NCI-H1930 (cell line): ENCODE measurements at places on chromosomes 6 and 20.

GRCh38 chr20:33460711-33461110, 17.1 kb upstream of the SNTA1 start:
- no peak for DNase-seq

DNA sequence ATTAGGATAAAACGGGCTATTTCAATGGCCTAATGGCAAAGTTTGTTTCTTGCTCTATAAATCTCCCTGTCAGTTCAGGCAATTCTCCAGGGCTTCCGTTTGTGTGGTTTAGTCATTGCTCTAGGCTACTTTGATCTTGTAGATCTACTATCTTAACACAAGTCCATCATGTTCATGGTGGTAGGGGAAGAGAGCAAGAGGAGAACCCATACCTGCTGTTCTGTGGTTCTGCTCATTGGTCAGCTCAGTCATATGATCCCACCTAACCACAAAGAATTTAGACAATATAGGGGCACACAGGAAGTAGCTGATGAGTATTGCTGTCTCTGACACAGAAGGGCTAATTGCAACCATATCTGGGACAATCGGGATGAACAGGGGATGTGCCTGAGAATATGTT, 4.9 kb upstream of the DEK start:
- no peak for DNase-seq

DNA sequence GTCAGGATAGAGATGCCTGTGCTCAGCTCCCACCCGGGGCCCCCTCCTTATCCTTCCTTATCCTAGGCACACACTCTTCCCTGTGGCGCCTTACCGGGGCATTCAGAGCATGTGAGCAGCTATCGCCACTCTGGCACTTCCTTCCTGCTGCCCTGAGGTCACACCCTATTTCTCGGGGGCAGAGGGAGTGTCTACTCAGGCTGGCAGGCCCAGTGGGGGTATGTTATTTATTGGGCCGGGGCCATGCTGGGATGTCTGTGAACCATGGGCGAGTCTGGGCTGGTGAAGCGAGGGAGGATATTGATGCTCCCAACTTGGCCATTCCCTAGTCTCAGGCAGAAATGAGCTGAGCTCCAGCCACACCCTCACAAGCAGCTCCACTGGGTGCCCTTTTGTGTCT, 3.9 kb upstream of the LY6G6D start:
- no peak for DNase-seq

- no peak for DNase-seq
These were observed 125.8 kb downstream of the DLL1 start for GRCh38 chr6:170165085-170165470.

DNA sequence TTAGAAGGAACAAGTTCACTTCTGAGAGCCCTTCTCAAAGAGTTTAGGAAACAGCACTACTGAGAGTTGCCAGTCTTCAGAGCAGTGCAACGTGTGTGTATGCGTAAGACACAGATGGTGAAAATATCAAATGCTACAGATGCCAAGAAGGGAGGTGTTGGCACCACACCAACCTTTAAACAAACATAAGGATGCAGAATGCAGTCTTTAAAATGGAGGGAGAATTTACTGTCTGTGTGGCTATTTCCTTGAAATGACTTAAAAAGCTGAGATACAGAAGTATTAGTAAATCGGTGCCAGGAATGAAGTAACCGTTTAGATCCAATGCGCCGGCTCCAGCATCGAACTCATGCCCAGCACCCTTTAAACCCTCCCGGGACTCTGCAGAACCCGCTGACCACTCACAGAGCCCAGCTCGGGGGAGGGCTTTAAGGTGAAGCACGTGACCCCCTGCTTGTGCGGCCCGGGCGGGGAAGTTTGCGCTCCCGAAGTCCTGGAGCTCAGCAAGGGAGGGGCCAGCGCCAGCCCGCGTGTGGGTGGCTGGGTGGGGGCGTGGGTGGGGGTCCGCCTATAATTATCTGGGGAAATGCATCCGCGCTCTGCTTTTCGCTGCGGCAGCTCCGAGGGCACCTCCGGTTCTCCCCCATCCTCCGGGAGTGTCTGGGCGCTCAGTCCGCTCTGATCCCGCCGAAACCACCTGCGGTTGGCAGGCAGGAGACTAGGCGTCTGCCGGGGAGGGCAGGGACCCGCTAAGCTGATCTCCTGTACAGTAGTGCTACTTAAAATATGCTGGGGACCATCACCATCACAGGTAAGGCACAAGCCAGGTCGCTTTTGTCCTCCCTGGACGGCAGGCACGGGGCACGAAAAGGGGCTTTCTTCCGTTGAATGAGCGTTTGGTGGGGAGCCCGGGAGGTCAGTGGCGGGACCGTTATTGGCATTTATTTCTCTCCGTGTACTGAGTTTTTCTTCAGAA, 66.0 kb downstream of the ZBTB2 start:
- no peak for DNase-seq
